Activated CD4-positive, CD25-positive, alpha-beta regulatory T cell (primary cell): ENCODE measurements at places on chromosomes 7 and 10.

DNA sequence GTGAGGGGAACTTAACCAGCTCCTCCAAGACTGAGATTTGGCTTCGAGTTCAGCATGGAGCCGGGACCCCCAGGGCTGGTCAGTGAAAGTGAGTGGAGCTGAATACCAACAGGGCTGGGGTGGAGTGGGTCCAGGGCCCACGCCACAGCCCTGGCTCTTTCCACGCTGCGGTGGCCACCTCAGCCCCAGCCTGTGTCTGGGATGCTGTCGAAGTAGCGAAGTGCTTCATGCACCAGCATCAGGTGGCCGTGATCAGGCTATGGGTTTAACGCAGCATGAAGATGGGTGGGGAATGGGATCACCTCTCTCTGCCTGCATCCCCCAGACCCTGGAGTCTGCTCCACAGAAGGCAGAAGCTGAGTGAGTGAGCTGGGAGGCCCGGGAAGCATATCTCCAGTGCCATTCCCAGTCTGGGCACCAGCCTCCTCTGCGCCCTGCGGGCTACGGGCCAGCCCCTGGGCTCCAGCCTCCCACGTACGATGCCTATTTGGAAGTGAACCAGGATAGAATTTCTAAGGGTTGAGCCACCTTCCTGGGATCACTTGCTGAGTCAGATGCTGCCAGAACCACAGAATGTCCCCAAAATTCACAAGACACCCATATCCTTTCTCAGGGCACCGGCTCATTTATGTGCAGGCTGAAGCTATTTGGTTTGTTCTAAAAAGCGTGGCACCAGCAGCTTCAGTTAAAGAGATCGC is 131.1 kb upstream of the CHST15 start:
- no peak for DNase-seq

DNA sequence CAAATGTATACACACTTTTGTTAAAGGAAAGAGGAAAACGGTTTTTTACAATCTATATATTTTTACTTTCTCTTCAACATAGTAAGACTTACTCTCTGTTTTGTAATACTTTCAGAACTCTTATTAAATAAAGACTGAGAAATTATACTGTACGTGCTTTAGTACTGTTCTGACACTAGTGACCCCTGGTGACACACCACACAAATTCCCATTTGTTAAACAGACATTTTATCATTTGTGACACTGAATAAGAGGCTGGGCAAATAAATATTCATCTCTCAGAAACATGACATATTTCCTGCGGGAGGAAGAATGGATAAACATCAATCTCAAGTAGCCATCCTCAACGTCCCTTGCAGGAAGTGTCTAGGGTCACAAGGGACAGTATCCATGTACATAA is 68.9 kb upstream of the ZNF33B start:
- no peak for DNase-seq

DNA sequence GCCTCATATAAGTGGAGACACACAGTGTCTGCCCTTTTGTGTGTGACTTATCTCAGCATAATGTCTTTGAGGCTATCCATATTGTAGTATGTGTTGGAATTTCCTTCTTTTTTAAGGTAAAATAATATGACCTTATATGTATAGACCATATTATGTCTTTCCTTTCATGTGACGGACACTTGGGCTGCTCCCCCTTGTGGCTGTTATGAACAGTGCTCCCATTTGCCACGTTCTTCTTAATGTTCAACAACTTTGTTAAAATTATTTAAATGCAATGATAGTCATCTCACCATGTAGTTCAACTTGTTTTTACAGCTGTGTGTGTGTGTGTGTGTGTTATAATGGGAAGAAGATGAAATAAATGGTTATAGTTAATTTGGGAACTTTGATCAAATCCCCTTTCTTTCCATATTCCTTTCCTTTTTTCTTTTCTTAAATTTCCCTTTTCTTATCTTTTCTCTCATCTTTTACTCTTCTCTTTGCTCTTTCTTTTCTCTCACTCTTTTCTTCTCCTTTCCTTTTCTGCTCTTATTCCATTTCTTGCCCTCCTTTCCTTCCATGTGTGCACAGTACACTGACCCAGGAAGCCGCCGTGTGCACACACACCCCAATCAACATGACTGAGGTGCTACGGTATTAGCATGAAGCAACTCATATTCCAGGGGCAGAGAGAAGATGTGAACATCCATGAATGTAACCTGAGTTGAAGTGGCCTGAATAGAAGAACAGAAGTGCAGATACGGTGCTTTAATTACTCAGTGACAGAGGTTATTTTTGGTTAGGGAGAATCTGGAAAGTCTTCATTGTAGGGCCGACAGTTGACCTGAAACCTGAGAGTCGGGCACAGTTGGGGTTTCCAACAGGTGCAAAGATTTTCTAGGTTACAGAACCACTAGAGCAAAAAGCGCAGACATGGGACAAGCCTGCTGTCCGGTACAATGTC is 596.6 kb downstream of the SDK1 start:
- no peak for DNase-seq

- peak; percentile 4 for DNase-seq
These were observed 704 bp upstream of the ERLIN1 start for GRCh38 chr10:100186253-100187212.

DNA sequence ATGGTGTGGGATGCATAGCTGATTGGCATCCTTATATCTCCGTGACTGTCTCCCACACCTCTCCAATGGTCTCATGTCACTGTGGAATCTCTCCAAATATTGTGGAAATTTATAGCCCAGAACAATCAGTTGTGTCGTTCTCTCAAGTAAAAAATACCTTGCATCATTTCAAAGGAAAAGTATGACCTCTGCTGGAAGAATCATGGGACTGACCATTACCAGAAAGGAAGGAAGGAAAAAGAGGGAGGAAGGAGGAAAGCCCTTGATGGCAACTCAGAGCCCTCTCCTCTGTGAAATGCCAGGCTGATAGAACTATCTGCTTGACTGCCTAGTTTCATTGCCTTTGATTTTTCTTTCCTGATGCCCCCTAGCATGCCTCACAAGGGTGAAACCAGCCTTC is 76.3 kb downstream of the FOXI2 start:
- no peak for DNase-seq

- DNase-seq: no peak
These were observed 38.6 kb upstream of the WASL start for GRCh38 chr7:123787220-123788007.

GRCh38 chr7:106625678-106626301 is 35.2 kb downstream of the CCDC71L start:
- no peak for DNase-seq

DNA sequence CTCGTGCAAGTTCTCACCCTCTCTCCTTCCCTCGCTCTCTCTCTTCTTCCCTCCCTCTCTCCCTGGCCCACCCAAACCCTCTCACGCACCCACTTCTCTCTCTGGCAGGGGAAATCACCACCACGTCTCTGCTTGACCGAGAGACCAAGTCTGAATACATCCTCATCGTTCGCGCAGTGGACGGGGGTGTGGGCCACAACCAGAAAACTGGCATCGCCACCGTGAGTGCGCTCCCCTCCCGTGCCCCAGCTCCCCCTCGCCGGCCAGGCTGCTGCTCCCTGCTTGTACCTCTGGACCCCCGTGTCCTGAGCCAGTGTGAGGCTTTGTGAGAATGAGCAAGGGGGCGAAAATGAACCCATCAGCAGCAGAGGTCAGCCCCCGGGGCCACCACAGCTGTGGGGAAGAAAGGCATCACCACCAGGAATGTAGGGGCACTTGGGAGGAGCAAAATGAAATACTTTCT is 25.5 kb downstream of the C10orf105 start:
- no peak for DNase-seq

DNA sequence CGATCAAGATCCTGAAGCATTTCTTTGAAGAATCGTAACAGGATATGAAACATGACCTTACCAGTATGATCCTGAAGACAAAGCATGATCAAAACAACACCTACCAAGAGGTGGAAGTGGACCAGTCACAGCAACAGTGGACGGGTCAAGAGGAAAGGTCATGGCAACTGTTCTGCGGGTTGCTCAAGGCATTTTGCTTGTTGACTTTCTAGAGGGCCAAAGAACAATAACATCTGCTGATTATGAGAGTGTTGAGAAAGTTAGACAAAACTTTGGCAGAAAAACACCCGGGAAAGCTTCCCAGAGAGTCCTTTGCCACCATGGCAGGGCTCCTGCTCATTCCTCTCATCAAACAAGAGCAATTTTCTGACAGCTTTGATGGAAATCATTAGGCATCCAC is 65.6 kb upstream of the LRRC18 start:
- no peak for DNase-seq

- no peak for DNase-seq
These were observed 17.7 kb upstream of the GALNTL5 start for GRCh38 chr7:151938550-151938949.

DNA sequence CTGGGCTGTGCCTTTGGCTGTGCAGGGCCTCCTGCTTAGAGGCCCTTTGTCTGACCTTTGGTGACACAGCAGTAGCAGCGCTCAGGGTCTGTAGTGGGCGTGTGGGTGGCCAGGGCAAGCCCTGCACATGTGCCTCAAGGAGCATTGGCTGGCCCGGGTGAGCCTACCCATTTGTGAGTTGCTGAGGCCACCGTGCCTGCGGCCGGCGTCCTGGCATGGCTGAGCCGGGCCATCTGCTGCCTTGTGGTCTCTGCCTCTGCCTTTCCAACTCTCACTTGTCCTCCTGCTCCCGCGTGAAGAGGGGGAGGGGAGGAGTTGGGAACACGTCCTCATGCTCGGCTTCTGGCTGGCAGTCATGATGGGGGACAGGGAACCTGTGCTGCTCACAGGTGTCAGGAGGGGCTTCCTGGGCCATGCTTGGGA is 9.2 kb upstream of the ORAI2 start:
- DNase-seq: no peak

DNA sequence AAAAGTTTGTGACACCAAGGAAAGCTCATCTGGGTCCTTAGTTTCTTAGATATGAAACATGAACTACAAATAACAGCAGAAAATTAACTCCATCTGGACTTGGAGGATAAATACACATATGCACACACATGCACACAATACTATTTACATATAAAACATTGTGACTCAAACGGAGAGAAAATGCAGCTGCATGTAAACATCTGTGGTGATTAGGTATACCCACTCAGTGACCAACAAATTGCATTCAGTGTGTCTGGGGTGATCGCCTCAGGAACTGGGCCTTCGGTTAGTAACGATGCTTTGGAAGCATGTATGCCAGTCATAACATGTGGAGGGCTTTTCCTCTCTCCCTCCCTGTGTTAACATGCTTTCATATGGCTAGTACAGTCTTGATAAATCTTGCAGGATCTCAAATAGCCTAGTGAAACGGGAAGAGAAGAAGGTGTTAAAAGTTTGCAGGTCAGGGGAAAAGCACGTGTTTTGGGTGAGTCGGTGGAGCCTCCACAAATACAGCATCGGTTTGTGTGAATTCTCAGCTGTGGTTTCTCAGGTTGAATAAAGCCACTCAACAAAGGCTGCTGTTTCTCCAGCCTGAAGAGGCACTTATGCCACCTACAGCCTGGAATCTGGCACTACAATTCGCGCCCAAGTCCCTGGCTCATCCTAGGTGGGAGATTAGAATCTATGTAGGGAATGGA is 8.7 kb upstream of the GLRX3 start:
- DNase-seq: peak; percentile 15

GRCh38 chr10:50469288-50469687 is 154.5 kb downstream of the SGMS1 start:
- no peak for DNase-seq

DNA sequence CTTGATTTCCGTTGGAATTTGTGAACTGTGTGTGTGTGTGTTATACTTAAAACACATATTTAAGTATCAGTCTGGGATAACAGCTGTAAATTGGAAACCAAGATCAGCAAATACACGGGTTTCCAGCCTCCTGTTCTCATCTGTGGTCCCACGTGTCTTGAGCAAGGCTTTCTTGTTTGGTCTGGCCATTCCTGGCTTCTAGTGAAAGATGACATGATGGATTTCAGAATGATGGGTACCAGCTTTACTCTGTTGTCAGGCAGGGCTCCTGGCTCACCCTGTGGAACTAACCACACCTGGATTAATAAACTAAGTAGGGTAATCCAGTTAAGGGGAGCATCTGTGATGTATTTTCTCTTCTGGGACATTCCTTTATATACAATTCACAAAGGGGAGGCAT is 346.2 kb upstream of the AOAH start:
- DNase-seq: no peak

GRCh38 chr10:11177381-11177780 is 159.7 kb downstream of the CELF2 start:
- no peak for DNase-seq

DNA sequence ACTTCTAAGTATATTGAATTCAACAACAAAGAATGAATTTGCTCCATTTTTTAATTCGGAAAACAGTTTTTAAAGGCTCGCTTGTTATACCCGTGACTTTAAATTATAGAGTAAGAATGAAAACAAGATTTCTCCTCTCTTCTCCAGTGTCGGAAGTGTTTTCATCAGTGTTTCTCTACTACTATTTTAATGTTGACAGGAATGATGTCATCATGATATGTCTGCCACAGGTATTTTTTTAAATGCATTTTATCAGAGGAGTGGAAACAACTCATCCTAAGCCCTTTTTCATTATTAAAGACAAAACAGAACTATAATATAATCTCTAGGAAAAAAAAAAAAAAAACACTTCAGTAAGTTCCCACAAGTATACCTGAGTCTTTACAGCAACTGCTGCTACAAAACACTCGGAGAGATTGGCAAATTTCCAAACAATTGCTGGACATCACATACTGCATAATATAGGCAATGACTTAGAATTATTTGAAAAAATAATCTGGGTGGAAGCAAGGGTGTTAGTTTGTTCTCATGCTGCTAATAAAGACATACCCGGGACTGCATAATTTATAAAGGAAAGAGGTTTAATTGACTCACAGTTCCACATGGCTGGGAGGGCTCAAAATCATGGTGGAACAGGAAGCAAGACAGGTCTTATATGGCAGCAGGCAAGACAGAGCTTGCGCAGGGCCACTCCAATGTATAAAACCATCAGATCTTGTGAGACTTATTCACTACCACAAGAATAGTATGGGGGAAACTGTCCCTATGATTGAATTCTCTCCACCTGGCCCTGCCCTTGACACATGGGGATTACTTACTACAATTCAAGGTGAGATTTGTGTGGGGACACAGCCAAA is 4.8 kb upstream of the RNF32 start:
- DNase-seq: no peak

DNA sequence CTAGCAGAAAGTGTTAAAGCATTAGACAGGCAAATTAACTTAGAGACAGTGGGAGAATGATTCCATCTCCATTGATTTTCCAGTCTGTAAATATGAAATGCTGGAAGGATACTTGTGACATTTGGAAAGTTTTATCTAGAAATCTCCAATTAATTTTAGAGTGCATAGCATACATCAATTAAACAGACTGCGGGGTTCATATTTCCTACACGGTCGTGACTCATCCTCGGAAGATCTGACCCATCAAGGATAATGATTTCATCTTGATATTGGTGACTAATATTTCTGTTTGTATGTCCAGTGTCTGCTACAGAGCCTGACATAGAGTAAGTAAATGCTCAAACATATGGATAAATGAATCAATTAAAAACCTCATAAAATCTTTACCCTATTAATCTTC is 474.9 kb downstream of the KCNMA1 start:
- no peak for DNase-seq

DNA sequence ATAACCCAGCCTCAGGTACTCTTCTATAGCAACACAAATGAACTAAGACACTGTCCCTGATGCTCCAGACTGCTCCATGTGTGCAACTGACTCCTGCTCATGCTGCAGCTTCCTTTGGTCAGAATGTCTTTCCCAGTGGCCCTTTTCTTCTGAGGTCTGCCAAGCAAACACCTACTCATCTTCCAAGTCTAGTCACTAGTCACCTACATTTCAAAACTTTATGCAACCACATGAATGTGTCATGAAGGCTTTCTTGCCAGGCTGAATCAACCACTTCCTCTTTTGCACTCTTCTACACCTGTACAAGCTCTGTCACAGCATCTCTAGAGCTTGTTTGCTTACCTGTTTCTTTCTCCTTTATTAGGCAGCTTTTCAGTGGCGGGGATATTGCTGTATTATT is 75.8 kb downstream of the LSMEM1 start:
- DNase-seq: no peak

- no peak for DNase-seq
These were observed at the start of gene LZTS2 for GRCh38 chr10:100999742-101000126. Gene LZTS2, plus strand, starts transcription at chr10:100999808. Its CDS starts 2,731 bp downstream, at chr10:101002539.
